ENCODE measurements at places on chromosomes 6 and 20.

- no peak for DNase-seq
Measured at GRCh38 chr6:163394659-163395058, 19.9 kb upstream of the QKI start.

GRCh38 chr6:166551754-166552495 is 34.6 kb downstream of the RAMACL start:
- no peak for DNase-seq

DNA sequence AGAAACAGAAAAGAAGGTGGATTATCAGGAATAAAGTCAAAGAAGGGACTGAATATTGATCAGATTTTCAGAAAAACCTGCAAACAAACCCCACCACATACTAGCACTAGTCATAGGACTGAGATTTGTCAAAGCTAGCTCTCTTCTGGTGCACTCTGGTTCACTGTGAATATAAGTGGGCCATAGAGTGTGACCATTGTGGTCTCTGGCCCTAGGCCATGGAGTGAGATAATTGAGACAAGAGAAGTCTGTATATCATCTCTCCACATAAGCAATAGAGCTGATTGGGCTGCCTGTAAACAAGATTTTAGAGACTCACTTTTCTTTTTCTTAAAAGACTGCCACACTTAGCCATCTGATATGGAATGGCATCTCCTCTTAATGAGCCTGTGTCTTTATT is 247.2 kb downstream of the LAMA2 start:
- DNase-seq, result no peak

GRCh38 chr20:48401359-48401758 is 426.4 kb downstream of the PREX1 start:
- DNase-seq, result no peak

DNA sequence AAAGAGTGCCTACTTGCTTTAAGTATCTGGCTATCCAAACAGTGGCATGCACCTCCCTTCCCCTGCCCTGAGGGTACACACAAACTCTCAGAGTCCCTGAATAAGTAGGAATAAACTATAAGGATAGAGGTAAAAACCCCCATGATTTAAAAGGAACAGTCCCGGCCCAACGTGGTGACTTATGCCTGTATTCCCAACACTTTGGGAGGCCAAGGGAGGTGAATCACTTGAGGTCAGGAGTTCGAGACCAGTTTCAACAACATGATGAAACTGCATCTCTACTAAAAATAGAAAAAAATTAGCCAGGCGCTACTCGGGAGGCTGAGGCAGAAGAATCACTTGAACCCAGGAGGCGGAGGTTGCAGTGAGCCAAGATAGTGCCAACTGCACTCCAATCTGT is 22.2 kb downstream of the SAMHD1 start:
- no peak for DNase-seq

DNA sequence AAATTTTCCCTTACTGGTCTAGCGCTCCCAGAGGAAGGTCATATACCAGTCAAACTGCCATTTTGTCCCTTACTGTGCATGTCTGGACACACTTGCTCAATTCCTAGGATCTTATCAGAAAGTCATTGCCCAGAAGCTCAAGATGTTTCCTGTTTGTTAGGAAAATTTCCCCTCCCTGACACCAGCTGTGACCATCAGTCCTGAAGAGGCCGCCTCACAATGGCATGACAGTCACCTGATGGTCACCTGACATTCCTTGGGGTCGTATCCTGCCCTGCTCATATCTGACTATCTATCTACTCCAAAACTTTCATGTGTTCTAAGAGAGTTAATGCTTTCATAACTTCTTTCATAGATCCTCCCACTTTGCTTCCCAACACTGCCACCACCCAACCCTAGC is 219.9 kb downstream of the OTOR start:
- DNase-seq, result no peak

DNA sequence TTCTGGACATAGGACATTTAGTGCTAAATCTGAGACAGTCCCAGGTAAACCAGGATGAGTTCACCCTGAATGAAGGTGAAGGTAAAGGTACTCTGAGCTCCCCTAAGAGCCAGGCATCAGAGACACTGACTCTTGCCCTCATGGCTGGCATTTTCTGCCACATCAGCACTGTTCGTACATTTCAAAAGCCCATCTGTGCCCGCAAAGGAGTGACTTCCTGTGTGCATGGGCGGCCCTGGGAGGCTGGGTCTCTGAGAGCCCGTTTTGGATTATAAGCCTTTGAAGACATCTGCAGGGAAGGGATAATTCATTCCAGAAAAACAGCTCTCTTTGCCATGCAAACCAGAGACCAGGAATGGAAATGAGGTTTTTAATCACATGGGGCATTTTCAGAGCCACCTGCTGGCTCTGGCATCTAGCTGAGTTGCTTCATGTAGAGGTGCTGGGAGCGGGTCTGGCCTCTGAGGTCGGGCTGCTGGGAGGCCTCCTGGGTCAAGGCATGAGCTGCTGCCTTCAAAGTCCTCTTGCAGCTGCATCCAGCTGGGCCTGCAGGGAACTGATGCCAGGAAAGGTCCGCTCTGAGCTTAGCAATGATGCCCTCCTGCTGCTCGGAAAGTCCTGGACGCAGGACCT is 348.3 kb downstream of the DHX35 start:
- no peak for DNase-seq

DNA sequence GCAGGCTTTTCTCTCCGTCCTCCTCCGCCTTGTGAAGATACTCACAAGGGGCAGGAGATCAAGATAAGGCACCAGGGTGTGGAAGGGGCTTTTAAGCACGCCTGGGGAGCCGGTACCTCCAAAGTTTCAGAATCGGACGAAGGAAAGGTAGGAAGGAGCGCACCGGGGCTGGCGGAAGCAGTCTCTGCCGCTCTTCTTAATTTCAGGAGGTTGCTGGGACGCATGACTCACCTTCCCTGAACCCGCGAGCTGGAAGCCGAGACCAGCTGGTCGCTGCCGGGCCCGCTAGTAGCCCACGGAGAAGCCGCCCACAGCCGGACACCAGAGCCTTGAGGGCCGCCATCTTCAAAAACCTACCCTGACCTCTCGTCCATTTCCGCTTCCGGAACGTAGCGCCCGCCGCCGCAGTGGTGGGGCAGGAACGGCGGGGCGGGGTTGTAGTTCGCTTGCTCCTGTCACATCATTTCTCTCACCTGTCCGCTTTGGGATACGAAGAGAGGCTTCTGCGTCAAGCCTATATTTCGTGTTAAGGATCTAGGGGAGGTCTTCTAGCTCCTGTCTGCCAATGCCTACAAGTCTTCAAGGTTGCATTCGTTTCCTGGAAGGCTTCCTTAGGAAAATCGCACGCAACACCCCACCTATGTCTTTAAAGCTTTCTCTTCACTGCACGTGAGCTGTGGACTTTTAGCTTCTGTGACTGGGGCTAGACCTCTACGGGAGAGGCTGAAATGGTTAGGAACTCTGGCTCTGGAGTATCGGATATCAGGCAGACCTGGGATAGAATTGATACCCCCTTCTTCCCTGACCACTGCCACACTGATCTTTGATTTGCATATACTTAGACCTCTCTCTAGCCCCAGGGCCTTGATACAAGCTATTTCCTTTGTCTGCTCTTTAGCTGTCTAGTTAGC is at the start of gene MRPS18A:
Gene MRPS18A, minus strand, starts transcription at position 355 of the 911 bp plus-strand sequence. Its CDS starts 12 bp downstream, at position 343.
- peak; percentile 61 for DNase-seq

DNA sequence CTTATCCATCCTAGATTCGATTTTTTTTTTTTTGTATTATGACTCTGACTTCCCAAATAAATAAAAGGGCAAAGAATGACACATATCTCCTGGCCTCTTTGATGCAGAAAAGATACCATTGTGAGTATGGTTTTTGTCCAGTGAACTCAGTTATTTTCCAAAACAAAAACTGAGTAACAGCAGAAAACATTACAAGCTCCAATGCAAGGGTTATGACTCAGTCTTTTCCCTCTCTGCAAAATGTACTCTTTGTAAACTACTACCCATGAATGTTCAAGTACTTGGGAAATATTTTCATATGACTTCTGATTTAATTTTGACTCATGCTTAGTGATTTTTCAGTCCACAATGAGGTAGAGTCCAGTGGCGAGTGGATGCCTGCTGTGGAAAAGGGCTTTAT is 355.3 kb downstream of the RNF144B start:
- DNase-seq, result no peak

GRCh38 chr6:140320081-140321080 is 945.9 kb upstream of the CITED2 start:
- no peak for DNase-seq

DNA sequence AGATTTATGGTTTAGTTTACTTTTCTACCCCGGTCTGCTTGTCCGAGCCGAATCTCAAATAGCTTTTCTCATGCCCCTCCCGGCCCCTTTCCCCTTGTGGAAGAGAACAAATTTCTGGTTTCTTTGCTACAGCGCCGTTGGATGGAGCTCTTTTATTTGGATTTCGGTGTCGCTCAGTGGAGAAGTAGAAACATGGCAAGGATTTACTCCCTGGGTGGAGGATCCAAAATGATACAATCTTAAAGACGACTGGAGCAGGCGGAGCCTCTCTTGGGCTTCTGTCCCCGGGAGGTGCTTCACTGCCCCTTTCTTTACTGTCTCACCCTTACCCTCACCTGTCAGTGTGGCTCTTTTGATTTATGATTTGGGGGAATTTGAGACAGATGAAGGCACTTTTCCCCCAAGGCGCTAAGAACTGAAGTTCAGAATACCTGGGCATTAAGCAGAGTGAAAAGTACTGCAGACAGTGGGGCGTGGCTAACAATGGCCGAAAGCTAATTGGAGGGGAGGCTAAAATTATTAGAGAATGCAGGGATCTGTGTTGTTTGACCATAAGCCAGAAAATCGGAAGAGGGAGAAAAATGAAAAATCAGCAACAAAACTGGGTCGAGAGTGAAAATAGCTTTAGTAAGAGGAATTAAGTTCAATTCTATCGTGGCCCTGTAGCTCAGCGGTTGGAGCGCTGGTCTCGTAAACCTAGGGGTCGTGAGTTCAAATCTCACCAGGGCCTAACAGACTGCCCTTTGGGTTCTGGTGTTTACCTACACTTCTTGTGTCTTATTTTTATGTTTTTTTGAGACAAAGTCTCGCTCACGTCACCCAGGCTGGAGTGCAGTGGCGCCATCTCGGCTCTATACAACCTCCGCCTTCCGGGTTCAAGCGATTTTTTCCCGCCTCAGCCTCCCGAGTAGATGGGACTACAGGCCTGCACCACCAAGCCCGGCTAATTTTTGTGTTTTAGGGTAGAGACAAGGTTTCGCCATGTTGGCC is 145.1 kb upstream of the ZNF184 start:
- no peak for DNase-seq

GRCh38 chr20:56322681-56323080 is 36.1 kb upstream of the FAM210B start:
- no peak for DNase-seq

DNA sequence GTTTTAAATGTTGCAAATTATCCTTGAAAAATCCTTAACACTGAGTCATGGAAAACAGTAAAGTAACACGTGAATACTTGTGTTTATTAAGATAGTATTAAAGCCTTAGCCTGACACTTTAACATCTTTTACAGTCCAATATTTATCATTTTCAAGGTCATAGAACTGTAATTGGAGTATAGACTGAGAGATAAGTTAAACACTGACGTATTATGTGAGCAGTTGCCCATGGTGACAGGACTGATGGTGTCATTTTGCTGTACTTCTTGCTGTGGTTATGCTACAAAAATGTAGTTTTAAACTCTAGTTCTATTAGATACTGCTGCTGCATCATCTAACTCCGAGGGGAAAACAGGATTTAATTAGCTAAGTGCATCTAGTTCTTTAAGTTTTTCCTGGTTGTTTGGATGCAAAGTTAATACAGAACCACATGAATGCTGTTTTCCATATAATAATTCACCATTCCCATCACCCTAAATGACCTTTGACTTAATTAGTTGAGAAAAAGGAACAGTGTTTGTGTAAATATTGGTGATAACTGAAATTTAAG is 37.8 kb downstream of the SLC2A12 start:
- DNase-seq, result no peak

DNA sequence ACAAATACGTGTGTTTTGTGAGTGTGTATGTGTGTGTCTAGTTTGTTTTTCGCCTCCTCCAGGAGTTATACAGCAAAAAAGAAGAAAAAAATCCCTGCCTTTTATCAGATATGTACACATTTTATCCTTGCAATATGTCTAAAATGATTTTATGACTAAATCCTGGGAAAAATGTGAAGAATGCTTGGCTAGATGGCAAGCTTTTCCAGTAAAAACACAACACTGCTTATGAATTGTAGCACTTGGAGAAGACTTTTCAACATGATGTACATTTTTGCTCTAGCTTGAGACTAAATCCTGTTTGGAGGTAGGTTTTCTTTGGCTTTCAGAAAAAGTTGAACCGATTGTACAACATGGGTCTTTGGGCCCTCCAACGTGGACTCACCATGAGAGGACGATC is 160.2 kb downstream of the GMPR start:
- DNase-seq, result no peak

DNA sequence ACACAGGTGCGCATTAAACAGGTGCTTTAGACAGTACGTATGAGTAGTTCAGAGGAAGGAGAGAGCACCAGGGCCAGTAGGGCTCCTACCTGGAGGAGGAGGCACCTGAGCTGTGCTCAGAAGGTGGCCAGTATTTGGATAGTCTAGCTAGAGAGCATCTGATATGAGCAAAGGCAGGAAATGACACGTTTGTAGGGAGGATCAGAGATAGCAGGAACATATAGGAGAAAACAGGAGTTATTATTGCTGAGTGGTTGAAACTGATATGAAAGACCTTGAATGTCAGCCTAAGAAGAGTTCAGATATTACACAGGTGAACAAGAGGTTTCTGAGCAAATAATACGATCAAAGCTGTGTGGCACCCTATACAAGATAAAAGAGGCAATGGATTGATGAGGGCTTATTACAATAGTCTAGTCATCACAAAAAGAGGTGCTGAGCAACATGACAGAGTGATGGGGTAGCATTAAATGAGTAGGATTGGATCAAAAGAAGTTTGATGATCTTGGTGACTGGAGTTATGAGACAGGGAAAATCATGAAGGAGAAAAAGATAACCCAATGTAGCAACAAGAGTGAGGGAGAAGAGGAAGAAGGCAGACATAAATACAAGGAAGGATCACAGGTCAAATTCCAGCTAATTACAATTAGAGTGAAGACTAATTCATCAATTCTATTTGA is 69.8 kb upstream of the HIVEP1 start:
- DNase-seq, result no peak

DNA sequence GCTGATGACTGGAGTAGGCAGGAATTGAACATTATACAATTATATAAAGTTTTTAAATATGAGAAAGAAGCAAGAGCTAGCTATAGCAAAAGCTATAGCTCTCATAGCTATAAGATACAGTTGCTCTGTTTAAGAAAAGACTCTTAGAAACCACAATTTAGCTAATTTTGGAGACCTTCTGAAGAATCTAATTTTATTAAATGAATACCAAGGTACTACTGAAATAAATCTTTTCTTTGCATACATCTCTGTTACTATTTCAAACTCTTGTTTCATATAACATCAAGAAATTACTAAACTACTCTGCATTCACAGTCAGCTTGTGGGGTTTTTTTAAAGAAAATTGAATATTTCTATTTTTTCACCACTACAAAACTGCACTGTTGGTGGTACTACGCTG is 568.7 kb upstream of the MARCKS start:
- no peak for DNase-seq

Data from activated CD4-positive, alpha-beta T cell treated with anti-CD3 and anti-CD28 coated beads, Interleukin-2, amount 50 U/mL, for 4 hours (primary cell).